Left renal pelvis (tissue), 4 donors: ENCODE measurements at places on chromosomes 4 and X. TPM values are rescaled to one million over a fixed set of nuclear protein-coding genes. Genes with fewer than 3 reads are reported as not detected.

DNA sequence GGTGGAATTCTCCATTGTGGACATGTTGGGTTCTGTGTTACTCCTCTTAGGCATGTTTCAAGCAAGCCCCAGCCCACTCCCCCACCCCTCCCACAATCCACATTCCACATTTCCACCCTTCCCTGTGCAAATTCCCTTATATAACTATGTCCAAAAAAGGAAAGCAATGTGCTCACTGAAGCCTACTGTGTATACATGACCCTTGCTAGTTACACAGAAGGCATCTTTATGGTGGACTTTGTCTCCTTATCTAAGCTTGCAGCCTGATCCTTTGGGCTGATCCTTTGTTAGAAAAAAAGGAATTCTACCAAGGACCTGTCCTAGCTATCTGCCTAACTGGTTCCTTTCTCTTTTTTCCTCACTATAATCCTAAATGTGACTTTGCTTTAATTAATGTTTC lies 796.8 kb downstream of the NLGN4X start:
- DNase-seq, result no peak

GRCh38 chrX:126770179-126770578 lies 49.4 kb upstream of the PRR32 start:
- no peak for DNase-seq

- DNase-seq, result no peak
Observed at GRCh38 chr4:24040811-24041210, 151.0 kb upstream of the PPARGC1A start.

DNA sequence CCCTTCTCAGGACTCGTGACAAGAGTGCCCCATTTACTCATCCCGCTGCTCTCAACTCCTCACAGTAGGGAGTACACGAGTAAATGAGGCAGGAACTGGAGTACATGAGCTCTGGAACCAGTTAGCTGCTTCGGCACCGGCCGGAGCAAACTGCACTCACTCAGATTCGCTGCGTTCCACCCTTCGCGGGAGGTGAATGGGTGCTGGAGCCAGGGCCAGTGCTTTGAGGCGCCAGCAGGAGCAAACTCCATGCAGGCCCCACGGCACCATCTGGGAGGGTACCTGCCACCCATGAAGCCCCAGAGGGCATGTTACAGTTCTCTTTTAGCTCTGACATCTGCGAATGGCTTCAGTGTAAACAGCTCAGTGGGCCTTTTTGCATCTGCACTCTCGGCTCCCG lies 315.5 kb upstream of the GK2 start:
- DNase-seq, result no peak

DNA sequence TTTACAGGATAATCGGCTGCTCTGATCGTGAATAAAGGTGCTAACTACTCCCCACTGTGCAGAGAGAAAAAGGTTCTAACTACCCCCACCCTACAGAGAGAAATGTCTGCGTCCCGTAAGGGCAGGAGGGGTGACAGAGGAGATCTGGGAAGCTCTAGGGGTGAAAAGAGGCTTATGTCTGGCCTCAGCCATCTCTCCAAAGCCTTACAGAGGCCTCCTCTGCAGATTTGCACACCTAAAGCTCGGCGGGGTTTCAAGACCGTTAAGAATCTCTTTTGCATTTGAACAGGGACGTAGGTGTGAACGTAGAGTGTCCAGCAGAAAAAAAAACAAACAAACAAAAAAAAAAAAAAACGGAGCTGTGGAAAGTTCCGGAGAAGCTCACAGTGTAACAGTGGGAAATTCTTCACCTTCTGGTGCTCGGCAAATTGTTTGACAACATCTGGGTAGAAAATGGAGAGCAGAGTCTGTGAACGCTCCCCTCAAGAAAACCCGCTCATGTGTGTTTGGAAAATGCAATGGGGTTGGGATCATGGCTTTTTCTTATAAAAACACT lies 161.0 kb downstream of the SHOX start:
- no peak for DNase-seq

- no peak for DNase-seq
Observed at GRCh38 chrX:138886769-138887168, 175.3 kb upstream of the FGF13 start.

DNA sequence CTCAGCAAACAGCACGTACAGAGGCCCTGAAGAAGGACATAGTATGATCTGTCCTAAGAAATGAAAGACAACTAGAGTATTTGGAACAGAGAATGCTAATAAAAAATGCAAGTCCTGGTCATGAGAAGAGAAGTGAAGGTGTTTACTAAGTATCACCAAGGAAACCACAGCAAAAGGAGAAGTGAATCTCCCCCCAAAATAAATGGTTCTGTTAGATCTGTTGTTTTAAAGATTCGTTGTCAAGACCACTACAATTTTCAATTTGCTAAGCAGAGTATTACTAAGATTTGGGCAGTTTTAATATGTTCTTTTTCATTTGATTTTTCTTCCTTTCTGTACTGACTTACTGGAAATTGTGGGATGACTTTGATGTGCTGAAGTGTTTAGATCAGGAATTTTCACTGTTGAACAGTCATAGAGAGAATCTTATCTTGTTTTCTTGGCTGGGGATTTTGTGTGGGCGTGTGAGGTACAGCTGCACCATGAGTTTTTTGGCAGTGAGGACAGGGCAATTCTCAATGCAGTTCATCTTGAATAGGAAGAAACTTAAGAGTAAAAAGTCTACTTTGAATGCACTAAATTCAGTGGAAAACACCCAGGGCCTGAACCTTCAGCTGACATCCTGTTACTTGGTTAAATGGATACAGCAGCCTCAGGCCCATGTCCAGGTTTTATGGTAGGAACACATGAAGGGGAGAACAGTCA lies 132.2 kb downstream of the STIM2 start:
- no peak for DNase-seq

- DNase-seq, result no peak
Observed at GRCh38 chr4:158182736-158183135, 9.9 kb upstream of the GASK1B start.

GRCh38 chrX:103663981-103664762 lies 22.3 kb downstream of the MORF4L2 start:
- DNase-seq, result no peak

GRCh38 chr4:178632415-178632814 lies 1190.2 kb upstream of the AGA start:
- DNase-seq, result no peak

- DNase-seq, result no peak
Observed at GRCh38 chrX:7446815-7447214, 298.9 kb upstream of the PUDP start.

GRCh38 chrX:3351276-3351675 lies 4.8 kb upstream of the MXRA5 start:
- DNase-seq, result no peak

GRCh38 chr4:153156721-153157120 lies 47.5 kb upstream of the TRIM2 start:
- DNase-seq, result no peak

DNA sequence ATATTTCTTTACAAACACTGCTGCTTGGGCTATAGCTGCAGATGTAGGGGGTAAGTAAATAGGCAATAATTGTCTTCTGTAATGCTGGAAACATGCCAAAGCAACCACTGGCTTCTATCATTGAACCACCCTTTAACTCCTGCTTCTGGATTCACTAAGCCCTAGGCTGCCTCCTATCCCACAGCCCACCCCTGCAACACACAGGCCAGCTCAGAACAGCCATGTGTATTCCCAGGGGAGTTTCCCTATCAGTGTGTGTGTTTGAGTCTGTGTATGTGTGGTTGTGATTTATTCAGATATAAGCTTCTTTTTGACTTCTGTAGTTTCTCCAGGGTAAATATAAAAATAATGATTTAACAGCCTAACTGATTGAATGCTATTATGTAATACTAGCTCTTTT lies 291.3 kb downstream of the PCDH10 start:
- DNase-seq, result no peak

DNA sequence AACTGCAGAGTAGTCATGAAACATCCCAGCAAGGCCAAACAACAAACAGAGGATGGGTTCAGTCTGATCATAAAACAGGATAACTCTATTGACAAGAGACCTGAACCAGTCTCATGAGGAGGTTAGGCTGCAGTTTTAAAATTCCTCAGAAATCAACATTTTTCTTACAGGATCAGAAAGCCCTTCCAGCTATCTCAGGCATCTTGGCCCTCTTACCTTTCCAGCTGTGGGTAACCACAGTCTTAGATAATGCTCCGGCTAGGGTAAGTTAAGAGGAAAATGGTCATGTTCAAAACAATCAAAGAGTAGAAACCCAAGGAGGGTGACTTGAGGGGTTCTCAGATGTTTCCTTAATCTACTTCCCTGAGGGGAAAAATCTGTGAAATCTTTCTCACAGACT lies 5.1 kb downstream of the CTSO start:
- no peak for DNase-seq

GRCh38 chr4:25015012-25015411 lies 15.7 kb downstream of the LGI2 start:
- DNase-seq, result no peak

- DNase-seq, result no peak
Observed at GRCh38 chr4:173146456-173146855, 22.2 kb upstream of the GALNT7 start.

- DNase-seq, result no peak
Observed at GRCh38 chrX:3393178-3393577, 46.7 kb upstream of the MXRA5 start.

- DNase-seq, result no peak
Observed at GRCh38 chr4:110769578-110769977, 146.7 kb upstream of the PITX2 start.

- no peak for DNase-seq
Observed at GRCh38 chr4:24625091-24625490, 40.7 kb upstream of the DHX15 start.

DNA sequence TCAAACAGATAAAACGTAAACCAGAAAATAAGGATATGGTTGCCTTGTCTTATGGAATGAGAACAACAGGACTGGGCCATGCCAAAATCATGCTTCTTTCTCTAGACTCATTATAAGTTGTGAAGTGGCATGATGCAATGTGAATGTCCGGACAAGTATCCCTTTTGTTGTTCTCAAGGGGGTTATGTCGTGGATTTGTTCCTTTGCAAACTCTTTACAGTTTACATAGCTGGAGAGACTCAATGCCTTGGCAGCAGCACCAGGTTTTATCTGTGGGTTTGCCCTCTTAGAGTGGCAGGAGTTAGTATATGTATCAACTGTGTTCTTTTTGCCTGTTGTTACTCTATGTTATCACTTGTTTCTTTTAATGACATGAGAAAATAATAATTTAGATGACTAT lies 41.4 kb downstream of the SPRY1 start:
- DNase-seq, result no peak

DNA sequence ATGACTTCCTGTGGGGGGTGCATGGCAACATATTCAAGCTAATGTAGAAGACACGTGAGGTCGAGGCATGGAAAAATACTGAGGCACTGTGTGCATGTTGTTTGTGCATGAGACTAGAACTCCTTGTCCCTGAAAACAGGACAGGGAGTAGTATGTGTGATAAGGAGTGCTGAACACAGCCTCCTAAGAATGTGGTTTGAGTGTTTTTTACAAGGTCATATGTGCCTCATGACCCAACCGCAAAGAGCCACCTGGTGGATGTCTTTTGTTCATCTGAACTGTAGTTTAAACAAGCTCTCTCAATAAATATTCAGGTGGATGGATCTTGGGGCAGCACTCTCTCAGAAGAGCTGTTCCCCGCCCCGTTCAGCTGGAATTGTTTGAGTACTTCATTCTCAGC lies 226.6 kb downstream of the NLGN4X start:
- no peak for DNase-seq

DNA sequence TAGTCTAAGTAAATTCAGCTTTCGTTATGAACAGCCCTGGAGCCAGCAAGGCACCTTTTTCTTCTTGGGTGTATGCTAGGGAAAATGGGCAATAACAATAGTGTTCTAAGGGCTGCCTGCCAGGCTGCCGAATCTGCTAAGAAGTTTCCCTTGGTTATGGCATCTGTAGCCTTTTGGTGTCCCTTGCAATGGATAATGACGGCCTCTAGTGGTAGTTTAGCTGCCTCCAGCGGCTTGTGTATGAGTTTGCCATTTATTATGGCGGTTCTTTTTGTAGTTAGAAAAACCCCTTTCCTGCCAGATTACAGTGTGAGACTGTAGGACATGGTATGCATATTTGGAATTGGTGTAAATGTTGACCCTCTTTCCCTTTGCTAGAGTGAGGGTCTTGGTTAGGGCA lies 78.9 kb upstream of the SPIN4 start:
- DNase-seq, result no peak

- DNase-seq, result no peak
Observed at GRCh38 chr4:127261476-127261875, 371.3 kb upstream of the INTU start.

DNA sequence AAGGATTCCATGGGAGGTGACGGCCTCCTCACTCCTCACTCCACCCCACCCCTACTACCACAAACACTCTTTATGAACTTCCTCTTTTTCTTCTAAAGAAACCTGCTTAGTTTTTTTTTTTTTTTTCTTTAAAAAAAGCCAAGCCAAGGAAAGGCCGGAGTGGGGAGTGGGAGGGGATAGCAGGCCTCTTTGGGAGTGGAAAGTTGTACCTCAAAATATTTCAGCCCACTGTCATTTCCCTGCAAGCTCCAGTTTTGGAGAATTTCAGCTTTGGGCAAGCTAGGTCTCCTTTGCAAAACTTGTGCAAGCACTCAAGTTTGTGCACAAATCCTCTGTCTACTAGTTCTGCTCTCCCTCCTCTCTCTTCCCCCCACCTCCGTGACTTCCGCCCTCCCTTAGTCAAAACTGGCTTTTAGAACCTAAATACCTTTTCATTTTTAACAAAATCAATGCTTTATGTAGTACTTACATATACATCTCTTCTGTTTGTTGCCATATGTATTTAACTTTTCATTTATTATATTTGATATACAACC lies 512 bp upstream of the ANTXR2 start:
- DNase-seq, result no peak

- DNase-seq, result no peak
Observed at GRCh38 chr4:189979196-189980047, 38.8 kb downstream of the FRG1 start.

- DNase-seq, result no peak
Observed at GRCh38 chrX:30150196-30150895, 65.0 kb upstream of the MAGEB2 start.

- no peak for DNase-seq
Observed at GRCh38 chrX:154396973-154397887, 947 bp upstream of the RPL10 start.

- no peak for DNase-seq
Observed at GRCh38 chrX:74251006-74251930, 52.7 kb upstream of the ZCCHC13 start.

DNA sequence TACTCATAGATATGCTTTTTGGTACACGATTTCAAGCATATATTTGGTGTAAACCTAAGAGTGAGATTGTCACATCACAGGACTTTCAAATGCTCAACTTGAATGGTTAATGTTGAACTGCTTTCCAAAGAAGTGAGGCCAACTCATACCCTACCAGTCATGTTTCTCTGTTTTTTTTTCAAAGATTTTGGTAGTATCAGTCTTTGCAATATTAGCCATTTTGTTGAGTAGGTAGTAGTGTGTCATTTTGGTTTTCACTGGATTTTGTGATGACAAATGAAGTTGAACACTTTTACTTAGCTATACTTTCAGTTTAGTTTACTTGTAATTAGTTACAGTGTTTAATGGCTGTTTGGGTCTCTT lies 12.5 kb upstream of the HS3ST1 start:
- DNase-seq, result no peak

DCAF12L2 gene
- 1.9 TPM for polyA plus RNA-seq

COL4A5 gene
- 106 TPM for polyA plus RNA-seq

INTS6L gene
- 23.6 TPM for polyA plus RNA-seq

CT45A5 gene
- not detected for polyA plus RNA-seq

FAM199X gene
- polyA plus RNA-seq, result 21.3 TPM
